ENCODE measurements at places on chromosomes 4 and X.
A peak's percentile ranks its signal among the peaks of the same experiment; 100 is the strongest.

DNA sequence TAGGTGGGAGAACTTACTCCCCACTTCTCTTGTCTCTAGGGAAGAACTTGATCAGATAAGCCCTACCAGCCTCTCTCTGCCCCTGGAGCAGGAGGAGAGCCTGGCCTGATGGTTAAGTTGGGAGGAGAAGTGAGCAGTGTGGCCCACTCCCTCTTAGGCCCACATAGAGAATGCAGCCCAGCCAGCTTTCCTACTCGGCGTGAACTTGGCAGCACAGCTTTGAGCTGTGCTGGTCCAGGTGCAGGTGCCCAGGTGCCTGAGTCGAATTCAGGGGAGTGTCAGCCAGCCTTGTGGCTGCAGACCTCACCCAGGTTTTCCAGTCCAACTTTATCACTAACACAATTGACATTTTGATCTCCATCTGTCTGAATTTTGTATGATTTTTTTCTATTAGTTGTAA is 77.6 kb upstream of the PAQR3 start:
- no peak for DNase-seq

GRCh38 chr4:77185686-77186085 is 28.7 kb downstream of the CCNG2 start:
- DNase-seq: no peak

- no peak for DNase-seq
Observed at GRCh38 chrX:112627206-112627605, 52.5 kb downstream of the LHFPL1 start.

DNA sequence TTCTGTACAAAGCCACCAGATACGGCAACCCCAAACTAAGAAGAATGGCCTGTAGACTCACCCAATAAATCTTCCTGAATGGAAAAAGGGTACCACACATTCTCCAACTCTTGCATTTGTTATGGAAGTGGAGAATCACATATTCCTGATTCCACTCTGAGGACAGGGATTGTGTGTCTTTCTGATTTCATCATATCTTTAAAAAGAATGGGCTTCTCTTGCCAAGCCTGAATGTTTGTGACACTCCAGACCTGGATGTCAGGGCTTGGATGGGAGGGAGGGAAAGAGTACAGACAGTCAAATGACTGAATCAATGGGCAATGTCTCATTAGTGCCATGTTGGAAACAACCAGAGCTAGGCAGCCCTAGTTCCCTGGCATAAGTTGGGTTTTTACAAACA is 77.4 kb downstream of the PLAC1 start:
- DNase-seq: no peak

- DNase-seq: no peak
Observed at GRCh38 chr4:119738901-119739300, 110.3 kb upstream of the PDE5A start.

- DNase-seq: no peak
Observed at GRCh38 chrX:136275553-136275952, 24.4 kb upstream of the MAP7D3 start.

GRCh38 chr4:113504422-113504821 is 257.1 kb downstream of the CAMK2D start:
- no peak for DNase-seq

DNA sequence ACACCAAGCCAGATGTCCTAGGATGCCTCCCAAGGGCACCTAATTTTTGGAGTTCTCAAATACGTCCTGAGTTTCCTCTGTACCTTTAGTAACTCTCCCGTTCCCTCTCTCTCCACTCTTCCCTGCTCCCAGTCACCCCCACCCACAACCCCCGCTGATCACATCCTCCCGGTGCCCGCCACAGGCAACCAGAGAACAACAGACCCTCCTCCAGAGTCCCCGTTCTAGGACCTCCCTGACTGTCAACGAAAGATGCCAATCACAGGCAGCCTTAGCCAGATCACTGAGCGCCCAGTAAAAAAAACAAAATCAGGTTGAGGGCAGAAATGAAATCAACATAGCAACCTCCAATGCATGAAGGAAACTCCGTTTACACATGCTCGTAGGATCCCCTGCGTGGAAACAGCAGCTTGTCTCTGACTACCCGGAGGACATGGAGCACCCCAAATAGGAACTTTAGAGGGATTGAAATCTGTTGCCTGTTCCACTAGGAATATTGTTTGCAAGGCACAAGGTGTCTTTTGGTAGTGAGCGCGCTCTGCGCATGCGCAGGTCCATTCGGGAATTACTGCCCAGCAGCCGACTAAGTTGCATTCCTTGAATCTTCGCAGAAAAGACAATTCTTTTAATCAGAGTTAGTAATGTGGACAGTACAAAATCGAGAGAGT is at the start of gene GABRB1:
TSS of gene GABRB1 (plus strand) at position 557 of the 668 bp plus-strand sequence.
- no peak for DNase-seq

DNA sequence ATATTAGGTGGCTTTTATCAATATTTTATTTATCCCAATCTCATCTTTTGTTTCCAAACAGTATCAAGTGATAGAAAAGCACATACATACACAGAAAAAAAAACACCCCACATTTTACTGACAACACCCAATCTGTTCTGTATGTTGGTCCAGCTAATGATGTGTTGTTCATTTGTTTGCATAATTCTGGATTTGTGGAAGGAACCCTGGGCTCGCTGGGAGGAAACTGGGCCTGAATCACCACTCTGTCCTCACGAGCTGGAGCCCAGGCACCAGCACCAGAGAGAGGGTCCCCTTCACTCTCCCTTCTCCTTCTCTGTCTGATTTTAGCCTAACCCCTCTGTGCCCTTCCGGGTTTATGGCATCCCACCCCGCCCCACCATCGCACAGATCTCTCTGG is 79.8 kb downstream of the PSAPL1 start:
- no peak for DNase-seq

- DNase-seq: no peak
Observed at GRCh38 chr4:38030023-38030422, 69.8 kb downstream of the PTTG2 start.

- no peak for DNase-seq
Observed at GRCh38 chr4:130995988-130996387, 1900.0 kb downstream of the C4orf33 start.

- DNase-seq: no peak
Observed at GRCh38 chrX:140346729-140347128, 158.1 kb downstream of the SOX3 start.

DNA sequence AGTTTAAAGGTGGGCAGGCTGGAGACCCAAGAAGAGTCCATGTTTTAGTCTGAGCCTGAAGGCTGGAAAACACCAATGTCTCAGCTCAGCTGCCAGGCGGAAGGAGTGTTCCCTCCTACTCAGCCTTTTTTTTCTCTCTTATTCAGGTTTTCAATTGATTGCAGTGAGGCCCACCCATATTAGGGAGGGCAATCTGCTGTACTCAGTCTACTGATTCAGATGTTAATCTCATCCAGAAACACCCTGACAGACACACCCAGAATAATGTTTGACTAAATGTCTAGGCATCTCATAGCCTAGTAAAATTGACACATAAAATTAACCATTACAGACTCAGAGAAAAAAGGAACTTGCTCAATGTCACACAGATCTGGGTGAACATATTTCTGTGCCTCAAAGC is 347.1 kb downstream of the GBA3 start:
- DNase-seq: no peak

- no peak for DNase-seq
Observed at GRCh38 chr4:123471655-123472369, 75.2 kb downstream of the SPRY1 start.

DNA sequence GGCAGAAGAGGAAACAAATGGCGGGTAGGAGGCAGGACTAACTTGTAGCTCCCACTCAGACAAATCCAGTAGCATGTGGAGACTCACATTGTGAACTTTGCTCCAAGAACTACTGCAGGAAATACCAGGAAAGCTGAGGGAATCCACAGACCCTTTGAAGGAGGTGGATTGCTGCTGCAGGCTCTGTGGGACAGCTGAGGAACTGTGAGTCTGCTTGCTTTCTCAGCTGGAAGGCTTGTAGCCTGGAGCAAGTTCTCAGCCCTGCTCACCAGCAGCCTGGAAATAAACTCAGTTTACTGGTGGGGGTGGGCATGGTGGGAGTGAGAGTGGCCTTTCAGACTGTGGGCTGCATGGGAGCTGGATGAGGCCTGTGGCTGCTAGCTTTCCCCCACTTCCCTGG is 16.0 kb downstream of the RTL3 start:
- no peak for DNase-seq

GRCh38 chrX:10119399-10119990 is 37.3 kb upstream of the CLCN4 start:
- DNase-seq: peak; percentile 36

GRCh38 chrX:40473460-40474204 is 107.1 kb upstream of the ATP6AP2 start:
- no peak for DNase-seq

GRCh38 chrX:51893931-51894696 is 691 bp downstream of the MAGED1 start:
- DNase-seq: no peak
